ENCODE measurements at places on chromosomes 7 and 10.

DNA sequence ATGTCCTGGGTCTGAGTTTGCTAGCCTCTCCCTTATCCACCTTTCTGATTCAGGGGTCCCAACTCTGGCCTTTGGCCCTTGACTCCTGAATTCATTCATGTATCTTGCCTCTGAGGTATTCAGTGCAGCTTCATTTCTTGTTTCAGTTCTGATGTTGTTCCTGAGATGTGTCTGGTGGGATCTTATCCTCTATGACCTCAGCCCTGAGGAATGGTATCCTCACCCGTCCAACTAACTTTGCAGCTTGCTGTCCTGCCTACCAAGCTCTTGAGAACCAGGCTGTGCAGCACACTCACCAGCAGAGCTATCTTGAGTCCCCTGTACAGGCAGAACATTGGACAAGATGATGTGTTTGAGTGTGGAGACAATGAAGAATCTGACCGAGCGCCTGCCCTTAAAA lies 13.8 kb downstream of the SUFU start:
- DNase-seq, result no peak

GRCh38 chr7:29084832-29085231 lies 61.5 kb downstream of the CPVL start:
- DNase-seq, result no peak

DNA sequence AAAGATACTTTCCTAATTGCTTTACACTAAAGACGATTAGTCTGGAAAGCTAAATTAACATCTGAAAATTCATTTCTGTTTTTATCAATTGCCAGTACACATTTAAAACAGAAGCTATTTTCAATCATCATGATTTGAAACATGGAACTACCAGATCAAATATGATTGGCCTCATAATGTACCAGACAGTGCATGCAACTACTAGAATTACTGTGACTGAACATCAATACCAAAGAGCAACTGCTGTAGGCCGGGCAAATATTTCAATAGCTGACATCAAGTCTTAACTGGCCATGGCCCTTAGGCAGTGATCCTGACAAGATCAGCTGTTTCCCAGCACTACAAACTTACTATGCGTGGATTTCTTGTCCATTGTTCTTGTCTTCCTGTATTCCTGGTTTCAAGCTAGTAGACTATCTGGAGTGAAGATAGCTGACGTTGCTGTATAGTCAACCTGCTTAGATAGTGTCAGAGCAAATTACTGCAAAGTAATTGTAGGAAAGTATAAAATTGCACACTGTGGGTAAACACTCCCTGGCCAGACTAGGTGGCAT lies 21.7 kb upstream of the WNT16 start:
- no peak for DNase-seq

DNA sequence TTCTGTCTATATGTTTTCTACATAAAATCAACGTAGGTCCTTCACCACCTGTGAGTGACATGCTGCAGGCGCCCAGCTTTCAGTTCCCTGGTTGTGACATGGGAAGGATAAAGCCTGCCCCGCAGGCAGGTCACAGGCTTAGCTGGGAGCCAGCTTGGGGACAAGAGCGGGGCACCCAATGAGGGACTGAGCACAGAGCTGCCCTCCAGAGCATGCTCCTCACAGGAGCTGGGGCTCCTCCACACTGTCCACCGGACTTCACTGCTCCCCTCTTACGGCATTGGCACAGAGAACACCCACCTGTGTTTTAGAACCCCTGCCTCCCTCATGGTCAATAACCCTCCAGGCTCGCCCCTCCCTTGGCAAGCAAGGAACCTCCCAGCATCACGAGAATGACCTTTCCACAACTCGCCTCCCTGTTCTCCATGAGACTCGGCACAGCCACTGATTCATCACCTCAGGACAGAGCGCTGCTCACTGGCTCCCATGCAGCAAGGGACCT lies 187.1 kb downstream of the TNS3 start:
- DNase-seq, result peak; percentile 46

DNA sequence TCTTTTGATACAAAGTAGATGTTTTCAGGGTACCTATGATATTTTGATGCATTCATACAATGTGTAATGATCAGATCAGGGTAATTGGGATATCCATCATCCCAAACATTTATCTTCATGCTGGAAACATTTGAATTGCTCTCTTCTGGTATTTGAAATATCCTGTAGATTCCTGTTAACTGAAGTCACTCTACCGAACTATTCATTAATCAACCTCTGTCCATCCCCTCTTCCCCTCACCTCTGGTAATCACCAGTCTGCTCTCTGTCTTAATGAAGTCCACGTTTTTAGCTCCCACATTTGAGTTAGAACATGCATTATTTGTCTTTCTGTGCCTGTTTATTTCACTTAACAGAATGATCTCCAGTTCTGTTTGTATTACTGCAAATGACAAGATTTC lies 11.3 kb downstream of the MTG1 start:
- no peak for DNase-seq

DNA sequence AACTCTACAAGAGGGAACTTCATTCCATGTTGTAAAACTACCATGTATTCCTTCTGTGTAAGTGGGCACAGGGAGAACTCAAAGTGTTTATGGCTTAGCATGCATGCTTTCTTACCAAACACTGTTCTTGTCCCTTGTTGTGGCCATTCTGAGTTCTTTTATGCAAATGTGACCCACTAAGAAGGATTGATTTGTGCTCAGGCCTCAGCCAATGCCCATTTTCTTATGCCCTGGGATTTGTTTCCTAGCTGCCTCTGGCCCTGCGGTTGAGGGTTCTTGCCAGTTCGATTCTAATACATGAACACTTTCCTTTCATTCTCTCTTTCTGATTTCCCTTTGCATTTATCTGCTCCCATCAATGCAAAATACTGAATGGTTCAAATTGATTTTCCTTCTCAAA lies 316.7 kb downstream of the NRG3 start:
- DNase-seq, result no peak

DNA sequence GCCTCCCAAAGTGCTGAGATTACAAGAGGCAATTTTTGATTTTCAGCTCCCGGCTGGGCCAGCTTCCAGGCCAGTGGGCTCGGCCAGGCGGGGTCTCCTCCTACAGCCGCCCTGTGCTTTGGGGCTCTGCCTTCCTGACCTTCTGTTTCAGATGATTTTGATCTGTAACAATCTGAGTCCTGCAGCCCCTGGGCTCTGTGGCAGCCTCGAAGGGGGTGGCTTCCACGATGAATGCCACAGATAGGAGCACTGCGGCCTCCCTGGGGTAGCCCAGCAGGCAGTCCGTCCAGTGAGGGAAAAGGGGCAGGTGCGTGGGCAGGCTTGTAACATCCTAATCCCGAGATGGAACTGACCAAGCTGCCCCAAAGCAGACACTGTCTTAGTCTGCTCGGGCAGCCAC lies 177.5 kb downstream of the DNAJB6 start:
- peak; percentile 22 for DNase-seq

DNA sequence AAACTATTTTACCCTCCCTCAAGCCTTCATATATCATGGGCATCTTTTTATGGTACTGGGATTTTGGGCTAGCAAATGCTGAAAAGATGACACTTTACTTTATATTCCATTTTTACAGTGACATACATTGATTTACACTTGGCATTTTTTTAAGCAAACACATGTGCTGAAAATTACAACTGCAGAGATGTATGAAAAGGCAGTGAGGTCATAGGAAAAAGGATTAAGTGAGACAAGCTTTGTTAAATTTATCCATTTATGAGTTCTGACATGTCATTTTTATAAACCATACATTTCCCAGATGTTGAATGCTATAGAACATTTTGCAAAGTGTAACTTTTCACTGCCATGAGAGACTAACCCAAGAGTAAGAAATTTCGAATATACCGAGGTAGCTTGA lies 68.8 kb upstream of the RSU1 start:
- no peak for DNase-seq

DNA sequence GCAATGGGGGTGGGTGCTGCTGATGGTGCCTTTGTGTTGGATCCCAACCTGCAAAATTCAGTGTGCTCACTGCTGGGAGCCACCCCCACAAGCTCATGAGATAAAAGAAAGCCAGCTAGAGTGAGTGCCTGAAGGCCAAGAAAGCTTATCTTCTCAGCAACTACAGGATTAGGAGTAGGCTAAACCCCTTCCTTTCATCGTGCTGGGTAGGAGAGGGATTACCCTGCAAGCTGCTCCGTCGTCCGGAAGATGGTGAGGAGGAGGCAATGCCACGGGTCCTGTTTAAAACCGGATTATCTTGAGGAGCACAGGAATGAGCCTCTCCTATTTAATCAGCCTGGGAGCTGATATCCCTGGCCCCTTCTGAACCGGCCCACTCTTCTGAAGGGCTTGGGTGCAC lies 258.0 kb downstream of the GALNT17 start:
- no peak for DNase-seq

DNA sequence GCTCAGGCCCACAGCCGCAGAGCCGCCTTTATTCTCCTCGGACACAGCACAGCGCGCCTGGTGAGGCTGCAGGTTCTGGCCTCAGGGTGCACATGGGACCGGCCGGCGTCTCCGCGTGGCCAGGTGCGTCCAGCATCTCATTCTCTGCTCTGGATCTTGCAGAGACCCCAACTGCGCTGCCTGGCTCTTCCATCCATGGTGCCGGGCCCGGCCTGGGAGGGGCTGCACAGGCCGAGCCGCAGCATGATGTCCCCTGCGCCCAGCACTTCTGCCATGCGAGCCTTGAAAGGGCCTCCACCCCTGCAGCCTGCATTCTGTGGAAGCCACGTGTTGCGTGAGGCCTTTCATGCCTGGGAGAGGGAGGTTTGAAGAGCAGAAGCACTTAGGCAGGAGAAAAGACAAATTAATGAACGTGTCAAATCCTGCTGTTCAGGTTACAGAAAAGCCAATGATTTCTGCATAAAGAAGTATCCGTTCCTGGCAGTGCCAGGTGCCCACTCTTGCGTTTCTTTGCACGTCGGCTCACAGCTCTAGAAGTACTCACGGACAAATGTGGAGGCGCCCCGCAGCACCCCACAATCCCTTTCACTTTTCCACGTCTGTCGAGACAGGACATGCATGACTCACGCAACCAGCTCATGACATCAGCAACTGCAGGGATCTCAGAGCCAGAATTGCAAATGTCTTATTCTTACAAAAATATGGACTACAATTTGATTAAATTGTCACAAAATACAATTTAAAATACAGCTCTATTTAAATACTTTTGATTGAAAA lies 571.4 kb downstream of the DNAJB6 start:
- no peak for DNase-seq

- DNase-seq, result peak; percentile 98
Measured at GRCh38 chr7:66075590-66076461, at the start of gene ASL. TSS of gene ASL (plus strand) at chr7:66075819. CDS start at chr7:66076082, 263 bp downstream.

- DNase-seq, result peak; percentile 62
Measured at GRCh38 chr10:46540412-46541016, 15.9 kb downstream of the GPRIN2 start.

GRCh38 chr7:101363734-101364374 lies 1.2 kb downstream of the COL26A1 start:
- peak; percentile 83 for DNase-seq

GRCh38 chr7:79624336-79624735 lies 170.9 kb upstream of the MAGI2 start:
- DNase-seq, result no peak

- no peak for DNase-seq
Measured at GRCh38 chr10:69160809-69161241, 19.2 kb upstream of the SUPV3L1 start.

- DNase-seq, result no peak
Measured at GRCh38 chr10:71889388-71889987, 38.4 kb upstream of the PSAP start.

GRCh38 chr7:4014346-4015050 lies 667.6 kb upstream of the FOXK1 start:
- no peak for DNase-seq

GRCh38 chr10:70602665-70603448 lies at the start of gene PRF1:
TSS of gene PRF1 (minus strand) at chr10:70602741. CDS start at chr10:70600902, 1,839 bp downstream.
- DNase-seq, result peak; percentile 73

GRCh38 chr10:111650088-111650487 lies 533.5 kb downstream of the GPAM start:
- no peak for DNase-seq

DNA sequence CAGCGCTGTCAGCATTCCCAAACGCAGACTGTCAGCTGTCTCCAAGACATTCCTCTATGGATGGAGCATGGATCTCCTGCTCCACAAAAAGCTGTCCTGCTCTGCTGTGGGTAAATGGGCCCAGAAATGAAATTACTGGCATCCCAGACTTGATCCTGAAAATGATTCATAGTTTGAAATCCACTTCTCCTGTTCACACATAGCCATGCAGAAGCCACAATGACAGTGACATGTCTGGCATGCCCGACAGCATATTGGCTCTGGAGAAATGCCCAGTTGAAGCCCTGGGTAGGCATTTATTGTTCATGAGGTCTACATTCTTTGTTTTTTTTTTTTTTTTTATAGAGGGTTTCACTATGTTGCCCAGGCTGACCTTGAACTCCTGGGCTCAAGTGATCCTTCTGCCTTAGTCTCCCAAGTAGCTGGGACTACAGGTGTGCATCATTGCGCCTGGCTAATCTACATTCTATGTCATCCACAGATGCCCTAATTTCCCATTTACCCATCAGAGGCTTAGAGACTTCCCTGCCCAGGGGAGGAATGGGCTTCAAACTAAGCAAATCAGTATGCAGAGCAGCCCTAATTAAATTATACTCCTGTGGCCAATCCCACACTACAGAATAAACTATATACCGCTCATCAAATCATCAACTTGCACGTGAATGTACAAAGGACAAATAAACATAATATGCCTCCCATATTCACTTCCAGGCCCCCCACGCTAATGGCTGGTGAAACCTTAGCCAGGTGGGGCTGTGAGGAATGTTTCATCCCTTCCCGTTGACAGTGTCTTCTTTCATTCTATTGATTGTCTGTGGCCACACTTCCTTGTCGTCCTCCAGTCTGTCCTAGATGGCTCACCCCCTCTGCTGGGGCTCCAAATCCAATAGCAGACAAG lies 61.8 kb upstream of the EEPD1 start:
- no peak for DNase-seq

- no peak for DNase-seq
Measured at GRCh38 chr10:24503461-24504320, 220.0 kb downstream of the ARHGAP21 start.

GRCh38 chr7:157502701-157503111 lies 165.9 kb downstream of the DNAJB6 start:
- DNase-seq, result peak; percentile 46

DNA sequence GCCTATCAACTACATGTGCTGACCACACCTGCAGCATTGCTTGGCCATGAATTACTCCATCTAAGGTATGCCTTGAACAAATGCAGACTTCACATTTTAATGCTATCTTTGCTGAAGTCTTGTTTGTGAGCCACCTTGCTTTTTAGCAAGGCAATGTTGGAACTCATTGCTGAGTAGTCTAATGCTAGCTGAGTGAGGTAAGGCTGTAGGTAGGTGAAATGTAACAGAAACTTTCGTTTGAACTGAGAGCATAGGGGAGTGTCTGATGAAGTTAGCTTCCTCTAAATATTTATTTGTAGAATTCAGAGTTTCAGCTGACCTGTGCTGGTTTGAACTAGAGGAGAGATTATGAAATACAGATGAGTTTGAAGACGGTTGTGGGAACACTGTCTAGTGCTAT lies 238.5 kb downstream of the SEMA3A start:
- DNase-seq, result no peak

Data from upper lobe of right lung (tissue), 1 donor.